ENCODE measurements at places on chromosomes 2 and 18.

GRCh38 chr2:111706481-111707001, 177.5 kb downstream of the ANAPC1 start:
- no peak for DNase-seq

DNA sequence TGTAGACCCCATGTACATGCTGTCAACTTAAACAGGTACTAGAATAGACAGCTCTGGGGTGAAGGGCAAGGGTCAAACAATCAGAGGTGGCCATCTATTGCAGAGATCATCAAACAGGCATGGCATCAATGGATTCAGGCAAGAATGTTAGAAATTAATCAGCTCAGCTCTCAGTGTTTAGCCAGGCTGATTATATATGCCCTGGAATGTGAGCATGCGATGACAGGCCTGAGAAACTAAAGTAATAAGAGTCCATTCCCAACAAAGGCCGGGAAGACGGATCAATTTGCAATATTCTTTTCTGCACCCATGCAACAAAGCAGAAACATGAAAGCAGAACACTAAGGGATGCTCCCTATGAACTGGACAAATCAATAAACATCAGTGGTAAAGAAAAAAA, 380.5 kb upstream of the SPRED2 start:
- DNase-seq: no peak

- no peak for DNase-seq
Observed at GRCh38 chr2:42298996-42299754, 61.8 kb downstream of the COX7A2L start.

GRCh38 chr18:49081511-49082155, 130.9 kb upstream of the SMAD7 start:
- no peak for DNase-seq

DNA sequence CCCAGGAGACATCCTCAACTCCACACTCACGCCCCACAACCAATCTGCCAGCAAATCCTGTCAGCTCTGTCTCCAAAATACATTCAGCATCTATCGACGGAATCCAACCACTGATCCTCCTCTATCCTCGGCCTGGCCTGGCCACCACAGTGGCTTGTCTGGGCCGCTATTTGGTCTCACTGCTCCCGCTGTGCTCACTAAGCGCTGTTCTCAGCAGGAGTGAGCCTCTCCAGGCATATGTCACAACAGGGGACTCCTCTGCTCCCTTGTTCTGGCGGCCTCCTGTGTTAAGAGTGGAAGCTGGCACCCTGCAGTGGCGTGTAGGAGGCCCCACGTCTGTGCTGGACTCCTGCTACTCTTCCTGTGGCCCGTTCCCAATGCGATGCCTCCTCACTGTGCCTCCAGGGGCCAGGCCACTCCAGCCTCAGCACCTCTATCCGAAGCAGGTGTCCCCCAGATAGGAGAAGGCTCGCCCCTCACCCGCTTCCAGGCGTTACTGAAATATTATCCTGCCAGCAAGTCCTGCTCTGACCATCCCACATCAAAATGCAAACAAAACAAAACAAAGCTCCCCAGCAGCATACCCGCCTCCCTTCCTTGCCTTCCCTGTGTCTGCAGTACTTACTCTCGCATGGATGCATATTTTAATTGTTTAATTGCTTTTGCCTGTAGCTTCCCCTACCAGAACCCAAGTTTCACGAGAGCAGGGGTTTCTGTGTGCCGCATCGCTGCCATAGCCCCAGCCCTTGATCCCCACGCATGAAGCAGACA, 39.9 kb downstream of the CENPO start:
- no peak for DNase-seq

- no peak for DNase-seq
Observed at GRCh38 chr2:108139521-108139920, 100.2 kb upstream of the SULT1C3 start.

DNA sequence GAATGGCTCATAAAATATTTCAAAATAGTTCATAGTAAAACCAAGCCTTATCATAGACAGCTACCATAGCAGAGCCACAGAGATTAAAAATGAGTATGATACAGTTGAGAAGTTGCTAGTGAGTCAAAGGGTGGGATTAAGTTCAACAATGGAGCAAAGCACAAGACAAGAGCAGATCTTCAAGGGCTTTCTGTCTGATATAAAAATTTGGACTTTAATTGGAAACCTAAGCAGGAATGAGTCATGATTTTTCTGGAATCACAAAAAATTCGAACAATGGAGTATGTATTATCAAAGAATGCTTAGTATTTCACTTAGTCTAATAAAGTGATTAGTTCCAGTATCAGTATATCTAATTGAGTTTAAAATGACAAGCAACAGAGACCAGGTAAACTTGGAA, 487.3 kb upstream of the NETO1 start:
- DNase-seq: no peak

GRCh38 chr2:194566907-194567660, 1089.9 kb upstream of the SLC39A10 start:
- no peak for DNase-seq

GRCh38 chr2:45889053-45889452, 237.6 kb downstream of the PRKCE start:
- no peak for DNase-seq

GRCh38 chr18:50071397-50071796, 123.5 kb downstream of the MYO5B start:
- no peak for DNase-seq

- DNase-seq: no peak
Observed at GRCh38 chr18:79203017-79203605, 133.9 kb downstream of the ATP9B start.

DNA sequence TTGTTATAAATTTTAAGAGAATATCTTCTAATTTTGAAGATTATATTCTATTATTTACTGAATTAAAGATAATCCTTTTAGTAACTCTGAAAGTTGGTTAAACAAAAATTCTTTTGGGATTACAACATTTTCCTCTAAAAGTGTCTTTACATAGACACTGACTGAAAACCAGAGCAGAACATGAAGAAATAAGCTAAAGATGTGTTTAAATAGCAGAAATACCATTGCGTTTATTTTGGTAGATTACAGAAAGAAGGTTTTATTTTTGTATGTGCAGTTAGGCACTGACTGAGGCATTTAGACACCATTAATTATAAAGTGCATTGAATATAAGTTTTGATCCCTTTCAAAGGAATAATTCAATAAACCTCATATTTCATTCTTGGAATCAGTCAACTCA, 13.5 kb upstream of the NPC1 start:
- DNase-seq: no peak

GRCh38 chr2:177629357-177630024, 236.9 kb downstream of the AGPS start:
- no peak for DNase-seq

- DNase-seq: no peak
Observed at GRCh38 chr2:151534001-151534400, 124.3 kb downstream of the RIF1 start.

DNA sequence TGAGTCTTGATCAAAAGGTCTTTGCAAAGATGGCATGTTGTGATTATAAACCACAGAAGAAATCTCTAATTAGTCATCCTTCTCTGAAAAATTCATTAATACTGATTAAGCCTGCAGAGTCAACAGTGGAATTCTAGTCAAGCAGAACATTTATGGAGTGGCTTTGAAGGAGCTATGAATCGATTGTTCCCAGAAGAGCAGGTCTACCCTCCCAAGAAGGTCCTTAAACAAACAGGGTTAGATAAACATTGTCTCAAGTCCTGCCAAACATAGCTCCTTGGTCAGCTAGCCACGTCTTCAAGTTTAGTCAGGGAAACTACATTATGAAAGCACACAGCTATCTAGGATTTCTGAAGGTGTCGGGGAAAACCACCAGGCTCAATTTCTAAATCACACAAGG, 88.9 kb downstream of the ITGA4 start:
- DNase-seq: no peak

GRCh38 chr2:130824492-130825061, 12.1 kb upstream of the ARHGEF4 start:
- DNase-seq: peak; percentile 6

DNA sequence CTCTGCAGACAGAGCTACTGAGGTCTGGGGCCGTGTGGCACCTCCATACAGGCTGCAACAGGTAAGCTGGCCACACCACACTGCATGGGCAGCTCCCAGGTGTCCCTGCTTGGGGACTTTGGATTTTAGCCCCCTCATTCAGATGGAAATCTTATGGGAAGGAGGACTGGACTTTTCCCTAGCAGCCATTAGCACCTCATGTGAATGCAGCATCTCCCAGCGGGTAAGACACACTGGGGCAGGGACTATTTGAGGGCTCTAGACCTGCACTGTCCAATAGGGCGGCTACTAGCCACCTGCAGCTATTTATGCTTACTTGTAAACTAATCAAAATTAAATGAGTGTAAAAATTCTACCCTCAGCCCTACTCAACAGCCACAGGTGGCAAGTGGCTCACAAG, 34.2 kb upstream of the GLI2 start:
- no peak for DNase-seq

DNA sequence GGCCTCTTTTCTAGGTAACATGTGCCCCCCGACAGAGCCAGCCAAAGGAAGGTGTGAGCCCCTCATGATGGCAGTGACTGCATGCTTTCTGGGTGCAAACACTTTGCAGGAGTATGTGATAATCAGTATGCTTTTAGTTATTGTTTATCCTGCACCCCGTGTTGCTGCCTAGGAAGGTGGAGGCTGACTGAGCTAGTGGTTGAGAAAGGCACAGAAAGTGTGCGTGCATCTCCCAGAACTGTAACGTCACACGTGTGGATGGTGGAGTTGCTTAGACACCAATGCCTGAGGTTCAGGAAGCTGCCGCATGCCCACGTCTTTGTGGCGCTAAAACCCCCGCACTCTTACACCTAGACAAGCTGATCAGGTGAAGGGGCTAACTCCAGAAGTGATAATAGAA, 580 bp downstream of the MC2R start:
- no peak for DNase-seq

DNA sequence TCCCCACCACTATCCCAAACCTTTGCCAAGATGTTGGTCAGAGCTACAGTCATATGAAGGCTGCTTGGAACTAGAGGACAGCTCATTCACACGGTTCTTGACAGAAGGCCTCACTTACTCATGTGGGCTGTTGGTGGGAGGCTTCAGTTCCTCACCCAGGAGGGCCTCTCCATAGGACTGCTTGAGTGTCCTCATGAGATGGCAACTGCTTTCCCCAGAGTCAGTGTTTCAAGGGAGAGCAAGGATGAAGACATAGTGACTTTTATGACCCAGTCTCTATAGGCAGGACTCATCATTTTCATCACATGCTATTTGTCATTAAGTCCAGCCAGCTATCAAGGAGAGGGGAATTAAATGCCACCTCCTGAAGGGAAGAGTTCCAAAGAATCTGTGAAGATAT, 33.4 kb upstream of the OLA1 start:
- DNase-seq: no peak

DNA sequence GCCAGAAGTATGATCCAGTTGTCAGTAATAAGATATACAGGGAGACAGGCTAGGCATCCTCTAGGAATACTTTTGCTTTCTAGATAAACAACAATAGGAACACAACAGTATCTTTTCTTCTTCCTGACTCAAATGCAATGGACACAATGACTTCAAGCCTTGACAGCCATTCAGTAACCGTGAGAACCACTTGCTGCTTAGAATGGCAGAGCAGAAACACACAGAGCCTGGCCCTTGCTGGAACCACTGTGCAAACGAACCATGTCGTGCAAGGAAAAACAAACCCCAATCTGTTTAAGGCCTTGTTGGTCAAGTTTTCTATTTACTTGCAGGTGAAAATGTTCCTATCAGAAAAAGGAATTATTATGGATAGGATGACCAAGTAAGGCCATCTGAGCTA, 18.8 kb downstream of the TRIP12 start:
- no peak for DNase-seq

GRCh38 chr2:112972423-112973086, 5.3 kb upstream of the IL36G start:
- DNase-seq: no peak

- DNase-seq: no peak
Observed at GRCh38 chr2:239955087-239955988, 69.8 kb downstream of the NDUFA10 start.

Measured in posterior cingulate gyrus (tissue), 11 donors.